ENCODE measurements at places on chromosomes 4 and X.

DNA sequence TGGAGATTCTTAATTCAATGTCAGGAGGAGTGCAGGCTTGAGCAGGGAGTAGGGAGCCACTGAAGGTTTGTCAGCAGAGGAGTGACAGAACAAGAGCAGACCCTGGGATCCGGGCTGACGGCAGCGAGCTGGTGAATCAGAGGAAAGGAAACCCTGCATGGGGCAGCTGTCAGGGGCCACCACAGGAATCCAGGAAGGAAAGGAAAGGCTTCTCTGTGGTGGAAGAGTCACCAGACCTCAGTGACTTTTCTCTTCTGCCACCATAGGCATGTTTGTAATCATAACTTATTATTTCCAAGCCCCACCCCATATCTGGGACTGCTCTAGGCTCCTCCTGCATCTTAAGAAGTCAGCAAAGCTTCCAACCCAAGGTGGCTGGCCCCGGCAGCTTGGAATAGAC lies 150.9 kb downstream of the BCOR start:
- no peak for DNase-seq

- no peak for DNase-seq
Measured at GRCh38 chr4:85499573-85499972, 24.6 kb downstream of the ARHGAP24 start.

DNA sequence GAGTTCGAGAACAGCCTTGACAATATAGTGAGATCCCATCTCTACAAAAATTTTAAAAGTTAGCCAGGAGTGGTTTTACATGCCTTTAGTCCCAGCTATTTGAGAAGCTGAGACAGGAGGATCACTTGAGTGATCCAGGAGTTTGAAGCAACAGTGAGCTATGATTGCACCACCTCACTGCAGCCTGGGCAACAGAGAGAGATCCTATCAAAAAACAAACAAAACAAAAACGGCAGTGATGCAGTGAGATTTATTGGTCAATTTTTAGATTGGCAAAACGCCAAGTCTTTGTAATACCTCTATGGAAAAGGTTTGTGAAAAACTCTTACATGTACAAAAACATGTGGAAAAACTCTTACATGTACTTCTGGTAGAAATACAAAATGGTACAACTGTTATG lies 91.3 kb downstream of the PTPN13 start:
- no peak for DNase-seq

DNA sequence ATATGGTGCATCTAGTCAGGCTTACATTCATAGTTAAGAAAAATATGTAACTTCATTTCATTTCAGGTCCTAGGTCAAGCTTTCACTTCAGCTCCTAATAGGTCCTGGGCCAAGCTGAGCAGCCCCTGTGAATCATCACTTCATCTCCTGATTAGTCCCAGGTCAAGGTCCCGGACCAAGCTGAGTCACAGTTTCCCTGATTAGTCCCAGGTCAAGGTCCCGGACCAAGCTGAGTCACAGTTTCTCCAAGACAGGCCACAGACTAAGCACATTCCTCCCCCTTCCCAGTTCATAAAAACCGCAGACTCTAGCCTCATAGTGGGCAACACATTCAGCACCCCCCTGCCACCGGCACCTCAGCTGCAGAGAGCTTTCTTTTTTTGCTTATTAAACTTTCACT lies 1331.8 kb downstream of the PCDH19 start:
- DNase-seq = no peak

DNA sequence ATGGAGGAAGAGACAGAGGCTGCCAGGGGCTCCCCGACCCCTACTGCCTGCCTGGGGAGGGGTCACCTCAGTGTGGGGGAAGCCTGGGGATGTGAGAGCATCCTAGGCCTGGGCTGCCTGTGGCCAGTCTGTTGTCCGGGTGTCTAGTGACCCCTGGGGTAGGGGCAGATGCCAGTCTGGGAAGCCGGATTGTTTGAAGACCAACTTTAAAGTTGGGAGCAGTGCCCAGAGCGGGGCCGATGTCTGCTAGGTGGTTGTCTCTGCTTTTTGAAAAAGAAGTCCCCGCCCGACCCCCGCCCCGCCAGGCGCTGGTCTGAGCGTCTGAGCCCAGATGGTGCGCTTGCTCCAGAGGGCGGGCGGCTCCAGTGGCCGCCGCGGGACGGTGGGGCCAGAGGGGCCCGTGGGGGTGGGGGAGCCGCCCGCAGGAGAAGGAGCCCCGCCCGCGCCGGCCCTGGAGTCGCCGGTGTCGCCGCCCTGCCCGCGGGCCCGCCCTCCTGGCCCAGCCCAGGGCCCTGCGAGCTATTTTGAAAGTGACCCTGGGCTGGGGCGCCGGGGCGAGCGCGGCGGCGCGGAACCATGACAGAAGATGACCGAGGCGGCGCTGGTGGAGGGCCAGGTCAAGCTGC lies at the start of gene DOK7:
Gene DOK7, plus strand, starts transcription at position 517 of the 626 bp plus-strand sequence. Its CDS starts 70 bp downstream, at position 587.
- DNase-seq = no peak

DNA sequence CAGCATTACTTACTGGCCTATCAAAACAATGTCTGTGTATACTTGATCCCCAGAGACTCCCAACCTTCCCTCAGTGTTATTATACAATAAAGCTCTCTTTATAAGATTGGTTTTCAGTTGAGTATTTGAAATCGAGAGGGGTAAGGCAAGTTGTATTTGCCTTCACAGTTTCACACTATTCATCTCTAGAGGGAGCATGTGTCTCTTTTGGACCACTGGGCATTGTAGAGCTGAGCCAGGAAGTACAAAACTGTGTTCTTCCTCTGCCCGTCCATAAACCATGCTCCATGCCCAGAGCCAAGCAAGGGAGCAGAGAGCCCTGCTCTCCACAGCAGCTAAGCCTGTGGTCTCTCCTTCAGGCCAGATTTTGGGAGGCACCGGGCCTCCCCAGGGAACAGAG lies 61.5 kb upstream of the HHIP start:
- no peak for DNase-seq

- DNase-seq = no peak
Measured at GRCh38 chrX:70468709-70469108, 24.1 kb downstream of the DLG3 start.

DNA sequence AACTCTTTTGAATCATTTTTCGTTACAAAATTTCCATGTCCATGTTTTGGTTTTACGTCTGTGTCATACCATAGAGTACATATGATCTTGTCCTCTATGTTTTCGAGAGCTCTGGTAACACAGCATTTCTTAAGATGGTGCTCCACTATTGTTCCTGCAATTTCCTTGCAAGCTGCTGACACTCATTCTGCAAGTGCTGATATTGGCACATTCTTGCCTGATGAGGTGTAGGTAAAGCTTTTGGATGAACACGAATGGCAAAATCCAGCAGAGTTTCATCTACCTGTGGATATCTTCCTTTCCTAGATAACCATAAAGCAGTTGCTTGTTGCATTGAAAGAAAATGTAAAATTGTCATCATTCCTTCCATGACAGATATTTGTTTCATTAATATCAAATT lies 41.3 kb downstream of the MAGEB17 start:
- no peak for DNase-seq

GRCh38 chrX:138485767-138486166 lies 225.8 kb downstream of the FGF13 start:
- no peak for DNase-seq

DNA sequence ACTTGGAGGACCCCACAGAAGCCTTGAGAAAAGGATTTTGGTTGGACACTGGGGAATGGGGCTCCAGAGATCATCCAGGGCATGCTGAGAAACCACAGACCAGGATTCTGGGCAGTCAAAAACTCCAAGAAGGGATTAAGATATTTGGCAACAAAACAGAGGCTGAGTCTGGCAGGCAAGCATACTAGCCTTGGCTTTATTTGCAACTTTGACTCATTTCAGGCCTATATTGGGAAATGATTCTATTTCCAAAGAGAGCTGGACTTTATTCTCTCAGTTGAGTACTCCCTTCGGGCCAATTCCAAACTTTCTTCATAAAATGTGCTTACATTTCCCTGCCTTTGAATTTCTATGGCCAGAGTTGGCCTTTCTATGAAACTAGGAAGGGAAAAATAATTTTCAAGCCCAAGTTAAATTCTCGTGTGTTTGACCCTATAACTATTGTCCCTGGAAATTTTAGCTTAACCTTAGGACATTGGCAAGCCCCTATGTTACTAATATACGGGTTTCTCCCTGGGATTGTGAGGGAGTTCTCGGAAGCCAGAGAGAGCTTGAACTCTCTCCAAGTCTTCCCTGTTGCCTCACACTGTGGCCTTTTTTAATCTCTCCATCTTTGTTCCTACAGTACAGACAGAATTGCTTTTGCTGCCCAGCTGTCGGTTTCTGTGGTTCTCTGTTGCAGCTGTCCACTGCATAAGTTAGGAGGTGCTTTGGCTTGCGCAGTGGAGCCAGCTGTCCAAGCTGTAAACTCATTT lies 112.6 kb upstream of the FAM9A start:
- no peak for DNase-seq

DNA sequence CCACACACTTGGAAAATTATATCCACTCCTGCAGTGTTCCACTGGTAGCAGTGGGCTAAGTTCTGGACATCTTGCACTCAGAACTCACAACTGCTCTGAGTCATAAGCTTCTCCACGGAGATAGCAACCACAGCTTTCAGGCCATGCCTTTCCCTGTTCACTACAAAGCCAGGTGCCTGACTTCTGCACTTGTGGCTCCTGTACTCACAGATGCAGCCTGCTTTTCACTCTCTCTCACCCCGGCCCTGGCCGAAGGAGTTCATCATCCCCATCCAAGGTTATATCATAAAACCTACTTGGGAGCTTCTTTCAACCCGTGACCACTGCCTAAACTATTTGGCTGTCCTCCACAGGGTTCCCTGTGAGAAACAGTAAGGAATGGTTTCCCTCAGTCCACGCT lies 999.4 kb downstream of the GLUD2 start:
- no peak for DNase-seq
